ENCODE measurements at places on chromosomes 16 and 17. TPM values are rescaled to one million over a fixed set of nuclear protein-coding genes. Genes with fewer than 3 reads are reported as not detected.

GRCh38 chr17:64573214-64573613 lies 66.4 kb downstream of the CEP95 start:
- H3K27ac ChIP-seq, result no peak overlapping the region
- DNase-seq, result no peak
- peaks cover 4% of the 10 kb centered on the region for H3K36me3 ChIP-seq
- no peaks in the 10 kb centered on the region for H3K27me3 ChIP-seq
- H3K4me1 ChIP-seq, result peaks cover 3% of the 10 kb centered on the region
- no peak overlapping the region for H3K4me3 ChIP-seq

- H3K27me3 ChIP-seq, result no peaks in the 10 kb centered on the region
- no peak overlapping the region for H3K27ac ChIP-seq
- no peaks in the 10 kb centered on the region for H3K4me1 ChIP-seq
Measured at GRCh38 chr16:86099326-86099725, 200.4 kb downstream of the IRF8 start.

NCBP3 gene
- 28.1 TPM for total RNA-seq

- no peak overlapping the region for H3K27ac ChIP-seq
- no peak overlapping the region for H3K4me3 ChIP-seq
- H3K27me3 ChIP-seq, result peaks cover 10% of the 10 kb centered on the region
- H3K4me1 ChIP-seq, result peaks cover 14% of the 10 kb centered on the region
- no peaks in the 10 kb centered on the region for H3K36me3 ChIP-seq
Measured at GRCh38 chr17:40558300-40558889, 6.9 kb downstream of the CCR7 start.

All from Panc1 (cell line).